GM18507 (cell line): ENCODE measurements at places on chromosomes 12 and 14.
A peak's percentile ranks its signal among the peaks of the same experiment; 100 is the strongest.

GRCh38 chr12:21573733-21574358 is 30.8 kb downstream of the GYS2 start:
- DNase-seq: no peak

GRCh38 chr14:50602035-50602434 is 42.1 kb downstream of the ATL1 start:
- no peak for DNase-seq

DNA sequence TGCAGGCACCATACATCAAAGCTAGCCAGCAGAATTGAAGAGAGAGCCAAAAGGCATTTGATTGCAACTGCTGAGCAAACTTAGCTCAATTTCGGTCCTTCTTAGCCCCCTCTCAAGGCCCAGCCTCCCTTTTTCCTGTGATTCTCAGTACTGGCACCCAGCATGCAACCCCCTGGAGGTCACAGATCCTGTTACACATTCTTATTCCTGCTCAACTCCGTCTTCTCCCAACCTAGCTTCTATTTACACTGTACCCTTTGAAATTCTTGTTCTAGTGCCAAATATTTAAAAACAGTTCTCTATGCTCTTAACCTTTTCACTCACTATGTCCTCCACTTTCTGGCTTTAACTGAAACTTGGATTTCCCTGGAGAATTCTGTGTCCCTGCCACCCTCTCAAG is 131.3 kb upstream of the CPSF6 start:
- DNase-seq: no peak

GRCh38 chr12:119012179-119012578 is 30.8 kb downstream of the SRRM4 start:
- DNase-seq: no peak

- DNase-seq: no peak
Measured at GRCh38 chr14:20733684-20734429, 11.8 kb upstream of the EDDM3A start.

DNA sequence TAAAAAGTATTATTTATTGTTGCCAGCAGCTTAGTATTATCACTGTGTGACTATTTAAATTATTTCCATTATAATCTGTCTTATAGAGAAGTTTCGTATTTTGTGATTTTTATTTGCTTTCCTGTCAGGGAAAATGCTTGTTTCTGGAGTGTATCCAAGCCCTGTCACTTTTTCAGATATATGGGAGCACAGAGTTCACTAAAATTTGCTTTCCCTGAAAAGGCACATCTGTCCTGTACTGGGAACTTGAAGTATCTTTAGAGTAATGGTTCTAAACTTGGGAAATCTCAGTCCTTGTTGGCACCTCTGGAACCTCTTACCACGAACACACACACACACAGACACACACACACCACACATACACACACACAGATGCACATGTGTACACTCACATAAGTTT is 39.3 kb upstream of the SSTR1 start:
- no peak for DNase-seq

GRCh38 chr12:62760779-62761178 is 174.2 kb downstream of the PPM1H start:
- peak; percentile 22 for DNase-seq

- DNase-seq: no peak
Measured at GRCh38 chr14:66234411-66234810, 251.8 kb upstream of the CCDC196 start.
